ENCODE measurements at places on chromosomes 11 and 22.

- DNase-seq, result no peak
Measured at GRCh38 chr11:39780131-39780530, 1679.3 kb downstream of the LRRC4C start.

- DNase-seq, result no peak
Measured at GRCh38 chr11:108793138-108793537, 128.3 kb downstream of the DDX10 start.

GRCh38 chr11:116742104-116742503, 30.7 kb downstream of the BUD13 start:
- DNase-seq, result no peak

- DNase-seq, result no peak
Measured at GRCh38 chr11:120694726-120695125, 183.2 kb downstream of the GRIK4 start.

DNA sequence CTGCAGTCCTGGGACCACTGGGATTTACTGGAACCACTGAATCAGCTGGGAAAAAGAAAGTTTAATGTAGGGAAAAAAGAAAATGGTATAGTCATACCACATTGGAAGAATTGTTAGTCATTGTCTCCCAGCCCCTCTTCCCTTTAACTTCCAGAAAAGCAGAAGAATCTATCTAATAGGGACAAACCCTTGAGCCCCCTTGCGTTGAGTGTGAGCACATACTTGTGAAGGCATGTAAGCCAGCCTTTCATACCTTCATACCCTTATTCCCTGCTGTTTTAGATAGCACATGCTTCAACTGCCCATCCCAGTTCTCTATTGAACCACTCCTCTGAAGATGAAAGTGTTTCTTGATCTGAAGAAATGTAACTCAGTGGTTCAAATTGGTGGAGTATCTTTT, 6.6 kb downstream of the TREH start:
- DNase-seq, result no peak

DNA sequence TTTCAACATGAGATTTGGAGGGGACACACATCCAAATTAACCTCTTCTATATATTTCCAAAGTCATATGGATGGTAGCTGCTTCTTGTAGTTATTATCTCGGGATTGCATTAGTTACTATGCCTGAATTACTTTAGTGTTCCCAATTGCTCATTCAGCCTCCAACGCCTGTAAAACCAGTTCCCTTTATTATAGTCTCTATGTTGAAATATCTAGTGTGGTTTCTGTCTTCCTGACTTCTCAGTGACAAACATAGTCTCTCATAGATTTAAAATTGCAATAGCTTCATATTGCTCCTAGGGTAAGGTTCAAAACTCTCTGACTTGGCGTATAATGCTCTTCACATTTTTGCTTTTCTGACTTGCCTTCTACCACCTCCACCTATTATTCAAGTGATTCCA, 366.4 kb downstream of the CASP12 start:
- DNase-seq, result no peak

DNA sequence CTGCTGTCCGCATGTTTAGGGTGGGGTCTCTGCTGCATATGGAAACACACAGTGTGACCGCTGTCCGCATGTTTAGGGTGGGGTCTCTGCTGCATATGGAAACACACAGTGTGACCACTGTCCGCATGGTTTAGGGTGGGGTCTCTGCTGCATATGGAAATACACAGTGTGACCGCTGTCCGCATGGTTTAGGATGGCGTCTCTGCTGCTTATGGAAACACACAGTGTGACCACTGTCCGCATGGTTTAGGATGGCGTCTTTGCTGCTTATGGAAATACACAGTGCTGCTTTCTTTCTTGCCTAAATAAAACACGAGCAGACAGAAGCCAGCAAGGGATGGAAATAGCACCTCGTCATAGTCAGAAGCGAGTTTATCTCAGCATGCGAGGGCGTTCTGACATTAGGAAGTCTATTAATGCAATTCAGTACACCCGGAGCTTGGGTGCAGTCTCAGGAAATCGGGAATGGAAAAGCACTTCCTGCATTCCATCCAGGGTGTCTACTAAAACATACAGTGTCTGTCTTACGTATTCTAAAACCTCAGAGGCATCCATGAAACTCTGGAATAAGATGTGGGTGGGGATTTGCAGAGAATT, 32.6 kb upstream of the TOLLIP start:
- no peak for DNase-seq

Measured in stimulated activated CD4-positive, alpha-beta T cell treated with anti-CD3 and anti-CD28 coated beads, Interleukin-1b, Interleukin-23, amount 100 ng/mL, for 1 hour (primary cell).